Uterine smooth muscle cell (primary cell): ENCODE measurements at places on chromosomes 11 and 22. TPM values are rescaled to one million over a fixed set of nuclear protein-coding genes. Genes with fewer than 3 reads are reported as not detected.

The OR2AG2 gene
- total RNA-seq, result 0.12 and 0.55 TPM in 2 replicates

The MS4A12 gene
- not detected in 2 replicates for total RNA-seq

The MAJIN gene
- total RNA-seq, result not detected in 2 replicates

The C2CD3 gene
- 8.7 and 9.2 TPM in 2 replicates for total RNA-seq

The MMP8 gene
- 0.11 TPM in 1 of 2 replicates, not detected in the other for total RNA-seq
